ENCODE measurements at places on chromosomes 7 and 10.

DNA sequence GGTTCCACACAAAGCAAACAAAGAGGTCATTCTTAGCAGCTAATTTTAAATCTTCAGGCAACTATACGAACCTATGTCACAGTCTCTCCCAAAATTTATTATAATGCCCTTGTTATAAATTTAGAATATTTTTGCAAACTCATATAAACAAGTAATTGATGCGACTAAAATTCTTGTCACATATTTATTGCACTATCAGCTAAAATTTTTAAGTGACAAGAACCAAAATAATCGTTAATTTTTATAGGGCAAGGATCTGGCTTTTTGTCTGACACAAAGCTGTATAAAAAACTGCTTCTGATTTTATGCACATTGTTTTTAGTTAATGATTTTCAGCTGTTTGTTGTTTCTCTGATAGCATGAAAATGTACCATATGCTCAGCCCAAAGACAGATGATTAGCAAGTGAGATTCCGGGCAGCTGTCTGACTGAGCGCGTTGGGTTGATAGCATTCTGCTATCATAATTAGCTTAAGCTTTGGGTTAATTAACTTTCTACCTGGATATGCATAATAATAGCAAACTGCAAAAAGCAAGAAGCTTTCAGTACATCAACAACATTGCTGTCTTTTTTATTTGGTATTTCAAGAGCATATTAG, 136.0 kb downstream of the MGMT start:
- no peak for DNase-seq

DNA sequence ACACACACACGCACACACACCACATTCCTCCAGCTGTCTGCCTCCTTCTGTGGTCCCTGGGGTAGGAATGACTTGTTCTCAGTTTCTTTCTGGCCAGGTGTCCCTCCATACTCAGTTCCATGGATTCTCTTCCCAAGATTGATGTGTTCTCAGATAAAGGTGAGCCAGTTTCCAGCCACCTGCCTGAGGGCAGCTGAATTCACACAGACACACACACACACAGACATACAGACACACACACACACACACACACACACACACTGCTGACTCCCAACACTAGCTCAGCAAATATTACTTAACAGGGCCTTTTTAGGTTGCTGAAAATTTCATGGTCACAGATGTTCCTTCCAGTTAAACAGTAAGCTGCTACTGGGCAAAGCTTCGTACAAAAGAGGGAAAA, 45.4 kb upstream of the GDF10 start:
- no peak for DNase-seq

- DNase-seq: no peak
Observed at GRCh38 chr10:110566472-110567200, 859 bp upstream of the SMC3 start.

DNA sequence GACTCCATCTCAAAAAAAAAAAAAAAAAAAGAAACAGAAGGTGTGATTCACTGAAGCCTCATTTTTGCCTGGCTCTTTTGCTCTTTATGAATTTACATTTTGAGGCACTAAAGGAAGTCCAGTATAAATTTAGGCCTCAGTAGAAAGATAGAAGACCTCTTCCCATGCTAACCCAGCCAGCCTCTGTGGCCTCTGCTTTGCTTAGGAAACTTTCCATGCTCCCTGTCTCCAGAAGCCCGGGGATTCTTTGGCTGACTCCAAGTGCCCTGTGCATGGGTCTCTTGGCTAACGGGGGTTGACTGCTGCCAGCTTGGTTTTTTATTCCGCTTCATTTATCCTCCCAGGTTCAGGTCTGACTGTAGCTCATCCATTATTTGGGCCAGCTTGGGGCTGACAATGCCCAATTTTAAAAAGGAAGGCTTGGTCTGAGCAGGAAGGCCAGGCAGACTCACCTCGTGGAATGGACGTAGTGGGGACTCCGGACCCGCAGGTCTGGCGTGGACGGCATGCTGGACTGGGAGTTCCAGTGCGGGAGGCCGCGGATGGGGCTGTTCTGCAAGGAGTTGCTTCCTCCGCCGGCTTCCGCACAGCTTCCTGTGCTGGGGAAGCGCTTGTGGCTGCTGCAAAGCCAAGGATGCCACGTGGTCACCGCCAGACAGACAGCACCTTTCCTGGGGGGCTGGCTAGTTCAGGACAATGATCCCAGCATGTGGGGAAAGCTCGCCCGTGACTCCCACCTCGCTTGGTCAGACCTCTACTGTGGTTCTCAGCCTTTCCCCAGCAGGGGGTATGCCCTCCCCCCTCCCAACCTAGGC, 72.3 kb downstream of the PRPF18 start:
- no peak for DNase-seq

- no peak for DNase-seq
Observed at GRCh38 chr7:29329686-29330085, 135.1 kb downstream of the CHN2 start.

GRCh38 chr10:123974406-123974805, 82.8 kb upstream of the CPXM2 start:
- no peak for DNase-seq

GRCh38 chr7:138556771-138557484, 96.9 kb downstream of the TRIM24 start:
- DNase-seq: no peak

DNA sequence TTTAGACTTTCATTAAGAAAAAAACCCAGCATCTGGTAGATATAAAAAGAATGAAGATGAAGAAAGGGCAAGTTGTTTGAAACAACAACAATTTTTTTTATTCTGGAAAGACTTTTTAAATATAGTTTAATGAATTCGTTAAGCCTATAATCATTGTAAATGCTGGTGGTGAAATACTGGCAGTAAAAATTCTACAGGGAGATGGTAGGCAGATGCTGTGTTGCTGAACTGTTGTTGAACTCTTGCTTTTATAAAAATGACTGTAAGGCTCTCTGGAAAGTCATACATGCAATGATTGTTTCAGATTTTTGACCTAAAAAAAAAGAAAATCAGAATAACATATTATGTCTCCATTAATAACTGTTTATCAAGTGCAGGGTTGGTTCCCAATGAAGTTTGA, 39.0 kb downstream of the SCIN start:
- no peak for DNase-seq

DNA sequence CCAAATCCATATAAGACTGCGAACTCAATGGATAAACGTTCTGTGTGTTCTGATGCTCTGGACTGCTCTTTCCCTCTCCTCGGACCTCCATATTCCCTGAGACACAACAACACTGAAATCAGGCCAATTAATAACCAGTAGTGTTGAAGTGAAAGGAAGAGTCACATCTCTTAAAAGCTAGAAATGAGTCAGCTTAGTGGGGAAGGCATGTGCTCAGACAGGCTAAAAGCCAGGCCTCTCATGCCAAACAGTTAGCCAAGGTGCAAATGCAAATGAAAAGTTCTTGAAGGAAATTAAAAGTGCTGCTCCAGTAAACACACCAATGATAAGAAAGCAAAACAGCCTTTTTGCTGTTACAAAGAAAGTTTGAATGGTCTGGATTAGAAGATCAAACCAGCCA, 29.3 kb downstream of the TNS3 start:
- no peak for DNase-seq

DNA sequence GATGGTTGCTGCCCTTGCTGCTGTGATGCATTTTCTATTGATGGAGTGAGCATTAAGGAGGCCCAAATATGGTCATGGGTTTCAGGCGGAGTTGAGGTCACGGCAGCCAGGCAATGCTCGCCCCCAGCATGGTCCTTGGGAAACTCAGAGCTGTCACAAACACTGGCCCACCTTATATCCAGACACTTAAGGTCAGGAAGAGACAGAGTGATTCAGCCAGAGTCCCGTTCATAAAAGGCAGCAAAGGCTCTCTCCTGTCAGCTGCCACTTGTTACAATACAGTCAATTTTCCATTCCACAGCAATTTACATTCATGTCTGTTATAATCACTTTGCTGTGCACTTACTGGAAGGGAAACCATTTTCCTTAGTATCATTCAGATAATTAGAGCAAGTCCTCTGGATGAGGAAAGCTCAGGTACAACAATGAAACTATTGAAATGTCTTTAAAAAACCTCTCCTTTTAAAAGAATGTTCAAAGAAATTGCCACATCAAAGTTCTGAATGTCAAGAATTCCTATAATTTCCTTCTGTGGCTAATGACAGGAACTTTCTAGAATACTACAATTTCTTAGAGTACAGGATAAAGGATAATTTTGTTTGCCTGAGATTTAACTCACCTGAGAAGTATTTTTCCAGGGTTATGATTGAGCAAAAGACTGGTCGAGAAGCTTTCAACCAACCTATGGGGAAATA, 14.8 kb upstream of the ANKRD1 start:
- DNase-seq: no peak

Data from caudate nucleus (tissue), 63 donors.